ENCODE measurements at places on chromosomes 1 and 21. TPM values are rescaled to one million over a fixed set of nuclear protein-coding genes. Genes with fewer than 3 reads are reported as not detected.
A peak's percentile ranks its signal among the peaks of the same experiment; 100 is the strongest.

The SNAPIN gene
- 40.9 TPM for total RNA-seq

The CFHR5 gene
- not detected for total RNA-seq

DNA sequence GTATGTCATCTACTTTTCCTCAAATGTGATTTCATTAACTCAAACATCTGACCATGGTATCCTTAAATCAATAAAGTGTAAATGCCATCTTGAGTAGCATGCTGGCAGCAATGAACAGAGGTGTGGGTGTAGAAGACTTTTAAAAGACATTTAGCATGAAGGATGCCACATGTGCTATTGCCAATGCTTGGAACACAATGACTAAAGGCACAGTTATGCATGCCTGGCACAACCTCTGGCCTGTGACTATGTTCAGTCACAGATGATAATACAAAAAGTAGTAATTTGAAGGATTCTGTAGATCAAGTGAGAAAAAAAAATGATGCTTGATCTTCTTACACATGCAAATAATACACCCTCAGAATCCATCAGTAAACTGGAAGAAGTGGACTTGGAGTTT, 938.9 kb upstream of the ADGRL4 start:
- no peaks in the 10 kb centered on the region for H3K4me1 ChIP-seq
- H3K27ac ChIP-seq = no peak overlapping the region
- H3K4me3 ChIP-seq = no peak overlapping the region
- H3K27me3 ChIP-seq = no peaks in the 10 kb centered on the region
- H3K36me3 ChIP-seq = no peaks in the 10 kb centered on the region
- DNase-seq = no peak

DNA sequence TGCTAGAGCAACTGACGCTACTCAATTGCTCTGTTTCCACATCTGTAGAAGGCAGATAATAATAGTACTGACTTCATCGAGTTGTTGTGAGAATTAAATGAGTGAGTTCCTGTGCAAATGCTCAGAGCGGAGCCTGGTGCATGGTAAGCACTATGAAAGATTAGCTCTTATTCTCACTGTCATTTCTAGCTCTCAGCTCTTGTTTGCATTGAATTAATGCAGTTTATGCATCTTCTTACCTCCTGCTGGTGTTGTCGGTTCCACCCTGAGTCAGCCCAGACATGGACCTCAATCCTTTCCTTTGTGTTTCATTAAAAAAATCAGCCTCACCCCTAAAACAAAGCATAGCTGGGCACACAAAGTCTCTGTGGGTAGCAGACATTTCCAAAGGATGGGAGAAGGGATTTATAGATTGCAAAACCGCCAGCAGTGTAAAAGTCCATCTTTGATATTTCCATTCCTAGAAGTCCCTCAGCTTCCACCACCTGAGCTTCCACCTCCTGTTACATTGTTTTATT, 254.4 kb upstream of the CSF3R start:
- no peak overlapping the region for H3K4me3 ChIP-seq
- no peak overlapping the region for H3K27ac ChIP-seq
- peaks cover 6% of the 10 kb centered on the region for H3K27me3 ChIP-seq
- DNase-seq = no peak
- no peaks in the 10 kb centered on the region for H3K4me1 ChIP-seq

GRCh38 chr1:71666609-71667008, 585.8 kb upstream of the ZRANB2 start:
- DNase-seq = peak; percentile 58
- H3K27ac ChIP-seq = no peak overlapping the region
- no peaks in the 10 kb centered on the region for H3K27me3 ChIP-seq
- H3K4me3 ChIP-seq = no peak overlapping the region

- no peaks in the 10 kb centered on the region for H3K4me1 ChIP-seq
- peaks cover 47% of the 10 kb centered on the region for H3K27me3 ChIP-seq
- DNase-seq = peak; percentile 1
- no peaks in the 10 kb centered on the region for H3K36me3 ChIP-seq
- no peak overlapping the region for H3K4me3 ChIP-seq
- no peak overlapping the region for H3K27ac ChIP-seq
Observed at GRCh38 chr1:110554871-110555801, 36.2 kb upstream of the KCNA10 start.

DNA sequence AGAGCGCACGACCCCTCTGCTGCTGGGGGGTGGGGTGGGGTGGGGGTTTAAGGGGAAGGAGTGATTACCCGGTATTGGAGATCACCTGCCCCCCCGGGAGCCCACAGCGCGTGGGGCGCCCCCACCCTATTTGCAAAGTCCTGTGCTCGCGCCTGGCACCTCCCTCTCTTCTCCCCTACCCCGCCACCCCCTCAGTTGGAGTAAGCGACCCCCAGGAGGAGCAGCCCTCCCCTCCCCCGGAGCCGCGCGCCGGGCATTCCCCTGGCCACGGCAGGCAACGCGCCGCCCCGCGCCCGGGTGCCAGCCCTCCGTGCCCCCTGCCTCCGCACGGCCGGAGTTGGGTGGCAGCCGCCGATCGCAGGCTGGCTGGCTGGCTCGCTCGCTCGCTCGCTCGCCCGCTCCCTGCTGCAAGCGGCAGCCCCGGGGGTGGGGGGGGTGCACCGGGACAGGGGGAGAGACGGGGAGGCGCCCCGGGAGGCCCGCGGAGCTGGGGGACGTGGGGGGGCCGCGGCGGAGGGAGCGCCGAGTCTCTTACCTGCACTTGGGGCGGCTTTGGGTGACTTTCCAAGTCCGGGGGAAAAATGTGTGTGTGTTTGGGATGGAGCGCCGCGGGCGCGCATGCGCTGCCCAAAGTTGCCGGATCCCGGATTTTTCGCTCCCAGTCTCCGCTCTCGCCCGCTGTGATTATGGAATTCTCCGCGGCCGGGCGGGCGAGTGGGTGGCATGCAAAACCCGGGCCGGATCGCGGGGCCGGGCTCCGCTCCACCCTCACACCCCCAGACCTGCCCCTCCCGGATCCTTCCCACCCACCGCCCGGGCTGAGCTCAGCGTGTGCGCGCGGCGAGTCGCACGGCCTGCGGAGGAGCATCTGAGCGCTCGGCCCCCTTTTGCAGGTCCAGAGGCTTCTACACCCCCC, at the start of gene CASZ1:
CASZ1 (minus strand) TSS at position 618 of the 916 bp plus-strand sequence. CDS start 102,757 bp downstream, outside the sequence.
- no peaks in the 10 kb centered on the region for H3K36me3 ChIP-seq
- peak within 1 kb of the TSS; percentile 34 for H3K4me3 ChIP-seq
- no peak within 1 kb of the TSS for H3K27ac ChIP-seq
- H3K4me1 ChIP-seq = peaks cover 4% of the 10 kb centered on the region
- peaks cover 62% of the 10 kb centered on the region for H3K27me3 ChIP-seq
